ENCODE measurements at places on chromosomes 12 and 14.
A peak's percentile ranks its signal among the peaks of the same experiment; 100 is the strongest.

DNA sequence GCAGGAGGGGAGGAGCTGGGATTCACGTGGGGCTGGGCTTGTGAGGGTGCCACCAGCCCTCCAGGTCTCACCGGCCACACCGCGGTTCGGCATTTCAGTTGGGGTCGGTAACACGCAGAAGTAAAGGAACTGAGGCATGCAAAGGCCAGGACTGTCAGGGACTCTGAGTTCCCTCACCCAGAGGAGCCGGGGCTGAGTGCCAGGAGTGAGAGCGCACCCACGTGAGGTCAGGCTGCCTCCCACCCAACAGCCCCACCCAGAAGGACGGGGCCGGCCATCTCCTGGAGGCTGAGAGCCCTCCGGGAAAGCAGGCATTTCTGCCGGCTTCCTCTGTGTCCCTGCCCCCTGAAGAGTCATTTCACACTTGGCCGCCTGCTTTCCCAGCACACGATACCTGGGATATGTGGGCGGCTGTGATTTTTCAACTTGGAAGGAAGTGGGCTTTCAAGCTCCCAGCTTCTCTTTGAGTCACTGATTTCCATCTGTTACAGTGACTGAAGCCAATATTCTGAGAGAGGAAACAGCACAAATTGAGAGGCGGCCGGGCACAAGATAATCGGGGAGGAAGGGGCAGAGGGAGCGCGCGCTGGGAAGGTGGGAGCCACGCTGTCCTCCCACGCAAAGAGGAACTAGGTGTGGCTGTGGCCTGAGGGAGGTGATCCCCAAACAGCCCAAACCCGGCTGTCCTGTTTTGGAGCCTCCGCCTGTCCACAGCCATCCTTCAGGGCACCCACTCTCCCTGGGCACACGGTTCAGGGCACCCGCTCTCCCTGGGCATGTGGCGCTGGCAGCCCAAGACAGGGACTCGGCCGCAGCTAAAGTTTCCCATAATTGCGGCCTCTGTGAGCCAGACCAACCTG, 19.0 kb downstream of the GALNT9 start:
- no peak for DNase-seq

DNA sequence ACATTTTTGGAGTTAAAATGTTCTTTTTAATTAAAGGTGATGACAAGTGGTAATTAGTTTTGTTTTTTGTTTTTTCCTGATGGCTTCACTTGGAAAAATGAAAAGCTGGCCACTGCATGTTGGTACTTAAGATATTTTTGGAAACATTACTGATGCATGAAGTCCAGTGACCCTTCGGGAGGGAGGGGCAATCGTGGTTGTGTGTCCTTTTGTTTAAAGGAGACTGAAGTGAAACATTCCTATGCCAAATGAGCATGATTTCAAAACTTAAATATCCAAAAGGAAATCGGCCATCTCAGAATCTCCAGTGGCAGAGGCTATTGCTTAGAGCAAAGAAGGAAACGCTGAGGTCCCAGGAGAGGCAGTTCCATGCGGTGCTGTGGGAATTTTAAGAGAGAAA, 20.1 kb downstream of the LTBP2 start:
- no peak for DNase-seq

- no peak for DNase-seq
Observed at GRCh38 chr14:25003537-25003936, 46.4 kb downstream of the STXBP6 start.

DNA sequence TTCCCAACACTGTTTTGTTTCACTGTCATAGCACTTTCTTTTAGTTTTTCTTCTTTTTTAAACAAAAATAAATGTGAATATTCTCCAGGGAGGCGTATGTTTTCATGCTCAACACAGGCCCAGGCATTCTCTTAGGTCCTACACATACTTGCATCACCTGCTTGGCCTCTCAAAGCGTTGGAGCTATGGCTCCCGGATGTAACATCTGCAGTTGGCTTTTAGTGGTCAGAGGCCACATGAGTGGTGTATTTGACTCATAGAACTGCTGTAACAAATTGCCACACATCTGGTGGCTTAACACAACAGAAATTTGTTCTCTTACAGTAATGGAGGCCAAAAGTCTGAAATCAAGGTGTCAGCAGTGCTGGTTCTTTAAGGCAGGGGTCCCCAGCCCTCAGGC, 44.6 kb upstream of the VRK1 start:
- DNase-seq: no peak

DNA sequence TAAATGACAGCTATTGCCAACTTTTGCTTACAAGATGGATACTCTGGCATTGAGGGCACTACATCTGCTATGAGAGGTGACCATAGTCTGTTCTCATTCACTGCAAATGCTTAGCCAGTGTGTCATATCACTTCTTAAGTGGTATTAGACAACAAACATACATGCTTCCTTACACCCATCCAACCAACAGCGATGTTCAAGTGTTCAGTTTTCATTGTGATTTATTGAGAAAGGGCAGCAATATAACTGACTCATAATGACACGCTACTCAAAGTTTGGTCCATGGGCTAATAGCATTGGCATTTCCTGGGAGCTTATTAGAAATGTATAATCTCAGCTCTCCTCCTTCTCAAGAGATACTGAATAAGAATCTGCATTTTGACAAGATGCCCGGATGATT, 181.7 kb downstream of the NPAS3 start:
- DNase-seq: no peak

DNA sequence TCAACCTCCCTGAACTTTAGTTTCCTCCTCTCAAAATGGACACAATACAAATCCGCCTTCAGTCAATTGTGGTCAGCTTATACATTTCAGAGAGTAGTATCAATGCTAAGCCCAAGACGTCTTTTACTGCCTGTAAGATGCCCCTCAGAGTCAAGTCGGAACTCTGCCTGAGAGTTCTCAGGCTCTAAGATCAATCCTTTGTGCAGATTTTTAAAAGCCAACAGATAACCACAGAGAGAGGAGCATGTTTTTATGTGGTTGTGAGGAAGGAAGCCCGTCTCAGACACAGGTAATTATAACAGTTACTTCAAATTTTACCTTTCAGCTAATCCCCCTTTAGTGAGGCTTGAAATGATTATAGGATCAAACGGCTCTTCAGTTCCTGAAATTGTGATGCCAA, 91.6 kb downstream of the HELB start:
- DNase-seq: no peak

DNA sequence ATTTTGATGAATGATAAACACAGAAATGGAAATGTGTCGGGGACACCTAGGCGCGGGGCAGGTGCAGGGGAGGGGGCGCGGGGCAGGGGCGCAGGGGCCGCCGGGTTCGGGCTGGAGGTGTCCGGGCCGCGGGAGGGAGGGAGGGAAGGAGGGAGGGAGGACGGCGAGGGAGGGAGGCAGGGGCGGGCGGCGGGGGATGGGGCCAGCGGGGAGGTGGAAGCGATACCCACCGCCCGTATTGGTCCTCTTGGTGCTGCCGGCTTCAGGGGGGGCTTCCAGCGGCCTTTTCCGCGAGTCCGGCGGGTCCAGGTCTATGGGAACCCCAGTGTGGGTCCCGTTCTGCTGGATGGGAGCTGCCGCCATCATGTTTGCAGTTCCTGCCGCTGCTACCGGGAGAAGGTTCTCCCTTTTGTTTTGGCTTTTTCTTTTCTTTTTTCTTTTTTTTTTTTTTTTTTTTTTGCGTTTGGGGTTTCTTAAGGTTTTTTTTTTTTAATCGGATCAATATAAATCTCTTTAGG, 703 bp downstream of the NOVA1 start:
- DNase-seq: peak; percentile 23

DNA sequence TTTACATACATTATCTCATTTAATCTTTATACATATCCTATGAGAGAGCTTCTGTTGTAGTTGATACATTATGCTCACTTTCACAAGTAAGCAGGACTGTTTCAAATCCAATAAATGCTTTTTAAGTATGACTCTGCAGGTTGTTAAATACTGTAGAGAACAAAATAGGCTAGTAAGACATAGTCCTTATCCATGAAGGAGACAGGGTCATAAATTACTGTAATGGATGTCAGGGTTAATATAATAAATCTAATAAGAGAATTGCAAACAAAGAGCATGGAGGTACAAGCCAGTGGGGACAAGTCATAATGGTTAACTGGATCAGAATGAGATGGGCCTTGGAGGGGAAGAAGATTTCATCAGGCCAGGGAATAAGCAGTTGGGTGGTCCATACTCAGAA, 303.8 kb upstream of the RGS6 start:
- DNase-seq: no peak

- no peak for DNase-seq
Observed at GRCh38 chr12:704516-705242, 41.4 kb upstream of the NINJ2 start.

DNA sequence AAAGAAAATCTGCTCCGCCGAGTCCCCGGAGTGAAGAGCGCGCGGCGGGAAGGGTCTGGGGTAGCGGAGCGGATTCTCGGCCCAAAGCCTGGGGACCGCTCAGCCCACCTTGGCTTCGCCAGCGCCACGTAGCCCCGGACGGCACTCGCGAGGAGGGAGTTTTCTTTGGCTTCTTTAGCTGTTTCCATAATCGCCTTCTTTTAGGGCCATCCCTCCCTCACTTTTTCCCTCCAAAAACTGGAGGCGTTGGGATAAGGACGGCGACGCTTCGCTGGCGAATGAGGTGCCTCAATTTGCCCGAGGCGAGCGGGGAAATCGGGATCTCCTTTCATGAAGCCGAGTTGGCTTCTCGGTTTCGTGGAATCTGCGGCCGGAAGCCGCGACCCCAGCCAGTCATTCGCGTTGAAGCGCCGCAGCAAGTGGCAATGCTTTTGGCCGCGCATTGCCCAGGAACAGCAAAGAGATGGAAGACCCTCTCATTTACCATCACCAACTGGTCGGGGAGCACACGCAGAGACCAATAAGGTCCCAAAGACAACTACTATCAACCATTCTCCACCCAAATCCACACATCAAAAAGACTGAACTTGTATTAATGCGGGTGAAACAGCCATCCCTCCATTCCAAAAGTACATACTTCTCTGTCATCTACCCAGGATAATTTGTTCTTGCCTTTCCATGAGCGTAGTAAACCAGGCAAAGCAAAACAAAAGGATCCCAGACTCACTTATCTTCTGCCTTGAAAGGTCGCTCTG, 8.4 kb upstream of the SIX1 start:
- DNase-seq: no peak

GRCh38 chr12:6199531-6200255, 507 bp upstream of the CD9 start:
- no peak for DNase-seq

DNA sequence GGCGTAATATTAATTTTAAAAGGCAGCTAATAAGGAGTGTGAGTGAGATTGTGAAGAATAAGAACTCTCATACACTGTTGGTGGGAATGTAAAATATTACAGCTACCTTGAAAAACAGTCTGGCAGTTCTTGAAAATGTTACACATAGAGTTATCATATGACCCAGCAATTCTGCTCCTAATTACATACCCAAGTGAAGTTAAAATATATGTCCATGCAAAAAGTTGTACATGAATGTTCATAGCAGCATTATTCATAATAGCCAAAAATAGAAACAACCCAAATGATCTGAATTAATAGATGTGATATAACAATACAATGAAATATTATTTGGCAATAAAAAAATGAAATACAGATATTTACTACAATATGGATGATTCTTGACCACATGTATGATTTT, 68.2 kb downstream of the RASSF8 start:
- no peak for DNase-seq

DNA sequence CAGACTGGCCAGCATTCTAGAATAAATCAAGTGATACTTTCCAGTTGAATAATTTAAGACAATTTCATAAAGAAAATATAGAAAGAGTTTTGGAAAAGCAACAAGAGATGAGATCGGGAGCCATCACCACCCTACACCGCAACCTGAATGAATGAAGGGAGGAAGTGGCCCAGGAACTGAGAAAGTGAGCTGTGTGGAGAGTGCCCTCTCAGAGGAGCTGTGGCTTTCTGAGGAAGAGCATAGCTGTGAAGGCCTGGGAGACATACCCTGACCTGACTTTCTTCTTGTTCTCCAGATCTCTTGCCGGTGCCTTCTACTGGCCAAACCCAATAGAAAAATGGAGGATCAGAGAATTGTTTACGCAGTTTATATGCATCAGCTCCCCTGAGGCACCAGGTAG, 79.3 kb upstream of the TSPAN8 start:
- no peak for DNase-seq

DNA sequence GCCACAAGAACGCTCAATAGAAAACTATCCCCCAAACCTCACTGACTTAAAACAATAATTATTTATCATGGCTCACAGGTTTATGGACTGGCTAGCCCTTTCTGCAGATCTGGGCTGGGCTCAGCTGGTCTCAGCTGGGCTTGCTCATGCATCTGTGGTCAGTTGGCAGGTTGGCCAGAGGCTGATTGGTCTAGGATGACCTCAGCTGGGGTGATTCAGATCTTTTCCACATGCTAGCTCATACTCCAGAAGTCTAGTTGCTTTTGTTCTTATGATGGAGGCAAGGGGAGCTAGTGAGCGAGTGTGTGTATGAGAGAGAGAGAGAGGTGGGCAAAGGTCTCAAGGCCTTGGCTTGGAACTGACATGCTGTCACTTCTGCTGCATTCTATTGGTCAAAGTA, 181.2 kb upstream of the NRXN3 start:
- peak; percentile 63 for DNase-seq

GRCh38 chr14:95910628-95911027, 34.0 kb downstream of the TUNAR start:
- DNase-seq: no peak

- DNase-seq: peak; percentile 43
Observed at GRCh38 chr12:128969480-128970055, 116.3 kb downstream of the GLT1D1 start.

- no peak for DNase-seq
Observed at GRCh38 chr14:23396126-23396525, 11.9 kb downstream of the MYH6 start.

DNA sequence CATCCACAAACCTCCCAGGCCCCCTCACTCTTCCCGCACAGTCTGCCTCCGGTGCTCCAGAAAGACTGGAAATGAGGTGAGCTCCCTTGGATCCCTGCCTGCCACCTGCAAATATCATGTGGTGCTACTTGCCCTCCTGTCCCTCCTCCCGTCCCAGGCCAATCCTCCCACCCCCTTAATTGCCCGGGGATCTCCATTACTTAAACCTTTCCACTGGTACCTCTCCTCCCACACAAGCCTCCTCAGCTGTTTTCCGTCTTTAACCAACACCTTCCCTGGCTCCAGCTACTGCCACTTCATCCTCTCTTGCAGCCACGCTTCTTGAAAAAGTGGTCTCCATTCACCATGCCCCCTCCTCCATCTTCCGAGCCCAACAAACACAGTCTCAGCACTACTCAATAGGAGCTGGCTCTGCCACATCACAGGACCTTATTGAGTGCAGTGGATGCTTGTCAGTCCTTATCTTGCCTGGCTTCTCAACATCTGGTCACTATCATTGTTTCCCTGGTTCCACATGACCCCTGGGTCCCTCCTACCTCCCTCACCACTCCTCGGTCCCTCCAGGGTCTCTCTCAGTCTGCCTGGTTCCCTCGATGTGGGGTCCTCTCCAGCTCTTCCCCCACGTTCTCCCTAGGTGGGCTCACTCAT, 11.5 kb downstream of the FAIM2 start:
- DNase-seq: no peak

Measured in amygdala (tissue), 56 donors.